Breast epithelium (tissue), 4 donors: ENCODE measurements at places on chromosomes 5 and 9. TPM values are rescaled to one million over a fixed set of nuclear protein-coding genes. Genes with fewer than 3 reads are reported as not detected.
A peak's percentile ranks its signal among the peaks of the same experiment; 100 is the strongest.

GRCh38 chr5:102815540-102816332 is 60.6 kb downstream of the PAM start:
- H3K27ac ChIP-seq, result no peak overlapping the region
- H3K27me3 ChIP-seq, result no peaks in the 10 kb centered on the region
- no peaks in the 10 kb centered on the region for H3K4me1 ChIP-seq
- no peak for DNase-seq
- no peaks in the 10 kb centered on the region for H3K36me3 ChIP-seq

GRCh38 chr9:38182321-38182720 is 113.3 kb upstream of the SHB start:
- no peak for DNase-seq
- H3K27me3 ChIP-seq, result no peaks in the 10 kb centered on the region
- no peak overlapping the region for H3K27ac ChIP-seq
- no peaks in the 10 kb centered on the region for H3K4me1 ChIP-seq
- H3K4me3 ChIP-seq, result no peak overlapping the region
- H3K36me3 ChIP-seq, result no peaks in the 10 kb centered on the region

GRCh38 chr5:133882846-133883245 is 85.6 kb downstream of the C5orf15 start:
- H3K27me3 ChIP-seq, result no peaks in the 10 kb centered on the region
- no peaks in the 10 kb centered on the region for H3K4me1 ChIP-seq
- no peak for DNase-seq

GRCh38 chr5:174175716-174176268 is 130.3 kb downstream of the NSG2 start:
- no peaks in the 10 kb centered on the region for H3K27me3 ChIP-seq
- no peaks in the 10 kb centered on the region for H3K36me3 ChIP-seq
- DNase-seq, result no peak
- no peaks in the 10 kb centered on the region for H3K4me1 ChIP-seq
- no peak overlapping the region for H3K4me3 ChIP-seq

- H3K4me3 ChIP-seq, result no peak overlapping the region
- H3K36me3 ChIP-seq, result no peaks in the 10 kb centered on the region
- H3K4me1 ChIP-seq, result no peaks in the 10 kb centered on the region
- no peak overlapping the region for H3K27ac ChIP-seq
Observed at GRCh38 chr9:78620303-78620702, 323.4 kb downstream of the PSAT1 start.

DNA sequence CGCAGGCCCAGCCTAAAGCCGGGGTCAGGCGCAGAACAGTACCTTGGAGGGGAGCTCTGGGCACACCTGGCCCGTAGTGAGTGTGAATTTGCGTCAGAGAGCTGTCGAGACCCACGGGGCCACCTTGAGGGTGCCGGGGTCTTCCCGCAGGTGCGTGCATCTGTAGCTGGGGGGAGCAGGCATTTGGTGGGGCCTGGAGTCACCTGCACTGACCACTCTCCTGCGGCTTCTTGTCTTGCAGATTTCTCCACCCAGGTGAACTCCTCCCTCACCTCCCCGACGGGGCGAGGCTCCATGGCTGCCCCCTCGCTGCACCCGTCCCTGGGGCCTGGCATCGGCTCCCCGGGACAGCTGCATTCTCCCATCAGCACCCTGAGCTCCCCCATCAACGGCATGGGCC is 75.1 kb downstream of the RXRA start:
- H3K4me1 ChIP-seq, result peaks cover 32% of the 10 kb centered on the region
- H3K27ac ChIP-seq, result no peak overlapping the region
- no peak for DNase-seq
- H3K27me3 ChIP-seq, result no peaks in the 10 kb centered on the region
- no peaks in the 10 kb centered on the region for H3K36me3 ChIP-seq

The SPINK4 gene
- total RNA-seq, result not detected

- peak overlapping the region; percentile 5 for H3K4me3 ChIP-seq
- no peaks in the 10 kb centered on the region for H3K27me3 ChIP-seq
- H3K4me1 ChIP-seq, result no peaks in the 10 kb centered on the region
- H3K27ac ChIP-seq, result peak overlapping the region; percentile 54
- H3K36me3 ChIP-seq, result peaks cover 3% of the 10 kb centered on the region
- peak; percentile 72 for DNase-seq
Observed at GRCh38 chr5:179870403-179870903, 11.8 kb upstream of the MRNIP start.

GRCh38 chr5:178757049-178757809 is 26.8 kb upstream of the ZNF354A start:
- H3K4me1 ChIP-seq, result no peaks in the 10 kb centered on the region
- H3K27ac ChIP-seq, result no peak overlapping the region
- no peaks in the 10 kb centered on the region for H3K36me3 ChIP-seq
- no peak overlapping the region for H3K4me3 ChIP-seq
- H3K27me3 ChIP-seq, result no peaks in the 10 kb centered on the region

DNA sequence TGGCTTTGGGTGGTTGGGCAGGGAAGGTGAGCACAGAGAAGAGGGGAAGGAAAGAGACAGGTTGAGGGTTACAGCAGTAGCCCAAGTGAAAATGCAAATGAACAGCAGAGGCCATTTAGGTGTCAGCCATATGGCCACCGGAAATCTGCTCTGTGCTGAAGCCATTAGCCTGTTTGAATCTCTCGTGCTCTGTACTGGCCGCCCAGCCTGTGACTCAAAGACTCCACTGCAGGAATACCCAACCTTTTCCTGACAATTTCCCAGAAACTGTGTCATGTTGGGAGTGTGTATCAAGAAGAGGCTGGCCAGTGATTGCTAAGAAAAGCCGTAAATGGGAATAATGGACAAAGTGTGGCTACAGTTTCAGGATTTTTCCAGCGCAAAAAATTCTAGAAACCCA is 35.9 kb upstream of the RAI14 start:
- no peaks in the 10 kb centered on the region for H3K4me1 ChIP-seq
- H3K27ac ChIP-seq, result no peak overlapping the region
- no peak overlapping the region for H3K4me3 ChIP-seq
- no peaks in the 10 kb centered on the region for H3K27me3 ChIP-seq

The C9orf72 gene
- 20.8 TPM for total RNA-seq

The TNC gene
- 44.6 TPM for total RNA-seq

DNA sequence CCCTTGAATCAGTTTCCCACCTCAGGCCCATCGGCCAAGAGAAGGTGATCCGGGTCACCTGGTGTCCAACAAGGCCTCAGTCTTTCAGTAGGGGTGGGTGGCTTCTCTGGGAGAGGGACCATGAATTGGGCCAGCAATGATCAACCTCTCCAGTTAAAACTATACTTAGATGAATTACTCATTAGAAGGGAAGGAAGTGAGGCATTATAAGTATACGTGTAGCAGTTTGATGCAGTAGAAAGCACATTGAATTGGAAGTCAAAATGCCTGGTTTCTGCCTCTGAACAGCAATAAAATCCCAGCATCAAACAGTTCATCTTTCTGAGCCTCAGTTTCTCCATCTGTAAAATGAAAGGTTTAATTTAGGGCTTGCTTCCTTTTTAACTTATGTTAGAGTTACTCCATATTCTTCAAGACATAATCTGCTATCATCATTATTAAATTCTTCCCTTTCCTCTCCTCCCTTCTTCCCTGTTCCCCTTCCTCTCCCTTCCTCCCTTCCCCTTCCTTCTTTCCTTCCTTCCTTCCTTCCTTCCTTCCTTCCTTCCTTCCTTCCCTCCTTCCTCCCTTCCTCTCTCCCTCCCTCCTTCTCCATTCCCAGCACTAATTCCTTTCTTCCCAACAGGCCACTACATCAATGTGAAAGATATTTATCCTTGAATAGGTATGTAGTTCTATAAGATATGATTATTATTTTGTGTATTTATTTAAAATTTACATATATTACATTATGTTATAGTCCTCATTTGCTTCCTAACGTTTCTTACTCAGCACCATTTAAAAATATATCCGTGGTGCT is 18.6 kb upstream of the TMEM174 start:
- no peak for DNase-seq
- no peaks in the 10 kb centered on the region for H3K36me3 ChIP-seq
- H3K27ac ChIP-seq, result no peak overlapping the region
- no peaks in the 10 kb centered on the region for H3K4me1 ChIP-seq
- H3K4me3 ChIP-seq, result no peak overlapping the region

DNA sequence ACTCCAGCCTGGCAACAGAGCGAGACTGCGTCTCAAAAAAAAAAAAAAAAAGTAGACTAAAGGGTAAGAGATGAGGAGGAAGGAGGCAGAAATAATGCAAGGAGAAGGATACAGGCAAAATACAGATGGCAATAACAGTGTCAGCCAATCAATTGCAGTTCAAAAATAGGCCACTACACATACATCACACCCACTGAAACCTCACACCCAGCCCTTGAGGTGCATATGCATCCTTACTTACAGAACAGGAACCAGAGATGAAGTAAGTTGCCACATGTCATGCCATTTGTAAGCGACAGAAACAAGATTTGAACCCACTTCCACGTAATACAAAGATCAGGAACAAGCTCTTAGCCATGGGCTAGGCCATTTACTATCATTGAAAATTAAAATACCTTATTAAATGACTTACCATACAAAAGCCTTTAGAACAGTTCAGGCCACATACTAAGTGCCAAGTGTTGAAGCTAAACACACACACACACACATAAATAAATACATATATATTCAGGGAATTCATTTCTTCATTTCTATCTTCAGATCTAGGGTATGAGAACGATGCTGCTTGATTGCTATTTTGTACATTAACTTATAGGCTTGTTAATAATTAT is 98.4 kb downstream of the FNBP1 start:
- no peak for DNase-seq
- H3K36me3 ChIP-seq, result no peaks in the 10 kb centered on the region
- no peak overlapping the region for H3K27ac ChIP-seq

GRCh38 chr5:10518347-10518746 is 45.5 kb upstream of the ANKRD33B start:
- DNase-seq, result no peak
- no peak overlapping the region for H3K4me3 ChIP-seq
- H3K36me3 ChIP-seq, result no peaks in the 10 kb centered on the region
- H3K4me1 ChIP-seq, result no peaks in the 10 kb centered on the region

GRCh38 chr9:83620841-83621636 is 1.9 kb upstream of the IDNK start:
- H3K4me1 ChIP-seq, result no peaks in the 10 kb centered on the region
- no peak overlapping the region for H3K4me3 ChIP-seq
- no peak overlapping the region for H3K27ac ChIP-seq

DNA sequence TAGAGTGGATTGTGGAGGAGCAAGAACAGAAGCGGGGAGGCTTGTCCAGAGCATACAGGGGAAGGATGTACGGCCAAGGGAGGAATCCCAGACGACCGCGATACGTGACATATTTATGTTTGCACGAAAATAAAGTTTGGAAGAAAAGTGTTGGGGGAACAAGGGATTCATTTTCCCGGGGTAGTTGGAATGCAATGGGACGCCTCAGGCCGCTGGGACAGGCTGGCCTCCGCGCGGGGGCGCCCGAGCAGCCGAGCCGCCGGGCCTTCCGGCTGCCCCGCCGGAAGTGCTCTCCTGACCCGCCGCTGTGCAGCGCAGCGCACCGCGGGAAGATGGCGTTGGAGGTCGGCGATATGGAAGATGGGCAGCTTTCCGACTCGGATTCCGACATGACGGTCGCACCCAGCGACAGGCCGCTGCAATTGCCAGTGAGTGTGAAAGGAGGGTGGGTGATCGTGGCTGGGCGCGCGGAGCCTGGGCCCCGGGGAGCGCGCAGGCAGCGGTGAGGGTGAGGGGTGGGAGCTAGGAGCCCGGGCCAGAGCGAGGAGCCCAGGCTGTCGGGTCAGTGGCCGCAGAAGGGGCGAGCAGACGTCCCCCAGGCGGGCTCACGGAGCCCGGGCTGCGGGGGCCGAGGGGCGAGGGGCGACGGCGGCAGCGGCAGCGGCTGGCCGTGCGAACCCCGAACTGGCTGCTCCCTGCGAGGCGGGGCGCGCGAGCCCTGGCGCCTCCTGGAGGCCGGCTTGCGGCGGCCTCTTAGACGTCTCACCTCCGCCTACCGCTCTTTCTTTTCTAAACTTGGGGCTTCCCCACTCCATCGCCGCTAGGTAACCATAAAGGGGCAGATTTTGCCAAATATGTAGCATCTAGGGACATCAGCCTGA is at the start of gene PHAX:
Gene PHAX, plus strand, starts transcription at position 317 of the 881 bp plus-strand sequence. Its CDS starts 16 bp downstream, at position 333.
- H3K4me1 ChIP-seq, result peaks cover 11% of the 10 kb centered on the region
- DNase-seq, result peak; percentile 66
- H3K36me3 ChIP-seq, result no peaks in the 10 kb centered on the region
- H3K4me3 ChIP-seq, result peak within 1 kb of the TSS; percentile 93

The DDX4 gene
- total RNA-seq, result not detected

The PCDHGA10 gene
- 10.5 TPM for total RNA-seq
